ENCODE measurements at places on chromosomes 1 and 21. TPM values are rescaled to one million over a fixed set of nuclear protein-coding genes. Genes with fewer than 3 reads are reported as not detected.

Gene FAM72B
- 48.4 TPM for total RNA-seq

Gene SMCP
- total RNA-seq: not detected

Gene F13B
- not detected for total RNA-seq

Gene TMEM61
- total RNA-seq: not detected

- DNase-seq: no peak
These were observed 6.2 kb downstream of the ZMYM1 start for GRCh38 chr1:35085421-35085820.

- no peak for DNase-seq
These were observed 22.6 kb upstream of the TTC34 start for GRCh38 chr1:2823921-2824610.

- peak; percentile 10 for DNase-seq
These were observed 17.7 kb upstream of the KDM4A start for GRCh38 chr1:43632135-43632670.

- DNase-seq: no peak
These were observed 139.4 kb downstream of the EDEM3 start for GRCh38 chr1:184615301-184615700.

GRCh38 chr1:56825436-56825835 lies 6.2 kb upstream of the FYB2 start:
- no peak for DNase-seq

- DNase-seq: peak; percentile 57
These were observed 2.6 kb upstream of the SAMD13 start for GRCh38 chr1:84298684-84299535.

GRCh38 chr1:171636141-171636540 lies 14.1 kb downstream of the MYOCOS start:
- DNase-seq: peak; percentile 39

DNA sequence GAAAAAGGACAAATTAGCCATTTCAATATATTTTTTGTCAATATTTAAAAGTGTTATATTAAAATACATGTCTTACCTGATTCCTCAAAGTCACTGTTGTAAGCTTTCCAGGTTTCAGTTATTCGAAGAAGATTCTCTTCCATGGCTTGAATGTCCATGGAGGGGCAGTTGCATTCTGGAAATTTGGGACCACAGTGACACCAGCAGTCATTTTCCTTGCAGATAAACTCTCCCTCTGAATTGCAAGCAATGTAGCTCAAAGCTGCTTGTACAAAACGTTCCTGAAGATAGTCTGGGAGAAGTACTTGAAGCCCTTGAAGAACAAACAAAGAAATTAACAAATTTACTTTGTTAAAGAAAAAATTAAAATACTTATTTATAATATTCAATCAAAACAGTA lies 251.7 kb downstream of the BRINP3 start:
- no peak for DNase-seq

GRCh38 chr1:196142111-196142640 lies 466.1 kb downstream of the KCNT2 start:
- peak; percentile 69 for DNase-seq

DNA sequence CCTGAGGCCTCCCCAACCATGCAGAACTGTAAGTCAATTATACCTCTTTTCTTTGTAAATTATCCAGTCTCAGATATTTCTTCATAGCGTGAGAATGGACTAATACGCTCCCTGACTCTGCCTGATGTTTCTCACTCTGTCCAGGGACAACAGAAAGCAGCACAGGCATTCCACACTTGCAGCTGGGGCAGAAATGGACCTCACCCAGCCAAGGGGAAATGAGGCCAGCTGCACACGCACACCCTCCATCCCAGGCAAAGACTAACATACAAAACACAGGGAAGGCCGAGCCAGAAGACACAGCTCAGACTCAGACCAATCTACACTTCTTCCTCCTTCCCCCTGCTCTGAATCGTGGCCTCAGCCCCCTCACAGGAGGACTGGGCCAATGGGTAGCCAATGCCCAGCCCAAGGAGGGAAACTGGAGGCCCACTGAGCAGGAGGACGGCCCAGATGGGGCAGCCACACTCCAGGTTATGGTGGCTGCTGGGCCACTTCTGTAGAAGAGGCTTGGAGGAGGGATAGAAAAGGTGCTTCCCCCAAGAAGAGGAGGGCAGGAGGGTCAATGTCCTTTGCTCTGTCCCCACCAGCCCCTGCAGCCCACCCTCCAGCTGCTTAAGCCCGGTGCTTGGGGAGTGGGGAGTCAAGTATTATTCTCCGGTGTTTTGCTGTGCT lies 228.4 kb downstream of the NPHP4 start:
- no peak for DNase-seq

DNA sequence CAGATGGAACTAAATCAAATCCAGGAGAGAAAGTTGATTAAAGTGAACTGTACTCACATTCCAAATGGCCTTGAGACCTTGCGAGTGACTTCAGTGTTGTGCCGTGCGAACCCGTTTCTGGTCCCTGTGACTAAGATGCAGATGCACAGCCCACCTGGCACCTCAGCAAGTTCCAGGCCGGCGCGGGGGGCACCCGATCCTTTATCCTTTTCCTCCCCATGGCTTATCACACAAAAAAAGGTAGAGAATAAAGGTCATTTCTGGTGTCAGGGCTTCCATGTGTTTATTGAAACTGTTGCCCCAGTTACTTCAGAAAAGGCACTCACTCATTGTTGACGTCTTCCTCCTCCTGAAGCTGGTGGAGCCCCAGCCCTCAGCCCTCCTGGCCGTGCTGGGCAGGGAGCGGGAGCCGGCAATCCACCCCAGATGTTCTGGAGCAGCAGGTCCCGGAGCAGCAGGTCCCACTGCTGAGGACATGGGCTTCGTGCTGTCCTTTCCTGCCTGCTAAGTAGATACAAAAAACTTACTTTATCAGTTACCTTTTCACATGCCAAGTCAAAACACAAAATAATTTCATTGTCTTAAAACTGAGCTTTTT lies 53.0 kb downstream of the PCNT start:
- DNase-seq: no peak

Data from neural progenitor cell (in vitro differentiated cells).